ENCODE measurements at places on chromosomes 3 and 15. TPM values are rescaled to one million over a fixed set of nuclear protein-coding genes. Genes with fewer than 3 reads are reported as not detected.

- H3K27me3 ChIP-seq, result no peaks in the 10 kb centered on the region
- no peak overlapping the region for H3K27ac ChIP-seq
- no peak for DNase-seq
- no peak overlapping the region for H3K4me3 ChIP-seq
Measured at GRCh38 chr3:31979001-31979697, 1.9 kb downstream of the OSBPL10 start.

CTDSPL2 gene
- total RNA-seq, result 17.6 TPM

- no peaks in the 10 kb centered on the region for H3K4me1 ChIP-seq
- DNase-seq, result no peak
- peaks cover 15% of the 10 kb centered on the region for H3K36me3 ChIP-seq
- no peak overlapping the region for H3K27ac ChIP-seq
- no peaks in the 10 kb centered on the region for H3K27me3 ChIP-seq
Measured at GRCh38 chr3:42189736-42190135, 76.2 kb downstream of the CCK start.

DNA sequence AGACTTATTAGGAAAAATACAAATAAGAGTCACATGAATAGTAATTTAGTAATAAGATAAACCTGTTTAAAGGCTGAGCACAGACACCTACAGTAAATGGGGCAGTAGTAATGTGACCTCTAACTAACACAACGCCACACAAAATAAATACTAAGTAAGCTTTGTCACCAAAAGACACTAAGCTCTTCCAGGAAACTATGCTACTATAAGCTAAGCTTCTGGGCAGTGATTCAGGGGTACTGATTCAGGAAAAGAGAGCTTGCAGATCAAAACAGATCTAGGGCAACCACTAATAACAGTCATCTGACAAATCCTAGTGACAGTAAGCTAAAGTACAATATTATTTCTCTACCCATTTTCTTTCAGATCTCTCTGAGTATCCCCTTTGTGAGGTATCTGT lies 68.8 kb downstream of the PLOD2 start:
- DNase-seq, result no peak
- H3K36me3 ChIP-seq, result no peaks in the 10 kb centered on the region
- H3K27me3 ChIP-seq, result no peaks in the 10 kb centered on the region

DNA sequence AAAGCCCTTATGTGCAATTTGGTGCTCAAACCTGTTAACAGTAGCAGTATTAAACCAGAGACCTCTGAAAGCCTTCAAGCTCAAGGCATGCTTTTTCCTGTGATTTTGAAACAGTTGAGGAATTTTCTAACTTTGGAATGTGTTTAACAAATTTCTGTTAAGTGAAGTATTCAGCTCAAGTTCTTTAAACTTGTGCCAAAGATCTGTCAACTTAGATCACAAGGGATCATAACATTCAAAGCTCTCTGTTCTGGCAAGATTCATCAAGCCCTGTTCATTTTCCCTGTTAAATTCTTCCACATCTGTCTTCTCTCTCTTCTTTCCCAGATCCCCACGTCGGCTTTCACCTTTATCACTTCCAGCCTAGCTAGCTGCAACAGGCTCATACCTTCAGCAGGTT lies 28.8 kb upstream of the RYK start:
- H3K4me3 ChIP-seq, result no peak overlapping the region
- DNase-seq, result no peak
- H3K36me3 ChIP-seq, result no peaks in the 10 kb centered on the region

ANKRD63 gene
- not detected for total RNA-seq

- no peak overlapping the region for H3K27ac ChIP-seq
- no peak for DNase-seq
- no peaks in the 10 kb centered on the region for H3K27me3 ChIP-seq
- no peak overlapping the region for H3K4me3 ChIP-seq
Measured at GRCh38 chr15:25739687-25740121, 123.4 kb downstream of the ATP10A start.

DNA sequence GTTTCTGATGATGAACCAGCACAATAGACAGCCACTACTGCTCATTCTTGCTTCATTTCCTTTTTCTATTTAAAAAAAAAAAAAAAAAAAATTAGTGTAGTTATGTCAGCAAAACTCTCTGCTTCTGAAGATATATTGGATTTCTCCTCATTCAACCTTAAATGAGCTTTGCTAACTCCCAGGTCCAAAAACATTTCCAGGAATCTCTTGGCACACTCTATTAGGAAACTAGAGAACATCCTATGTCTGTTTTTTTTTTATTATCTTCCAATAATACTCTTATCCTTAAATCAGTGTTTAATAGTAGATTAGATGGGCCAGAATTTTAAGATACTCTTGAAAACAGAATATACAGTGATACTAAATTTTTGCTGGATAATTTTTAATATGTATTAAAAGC lies 398.0 kb downstream of the NAALADL2 start:
- no peaks in the 10 kb centered on the region for H3K4me1 ChIP-seq
- H3K4me3 ChIP-seq, result no peak overlapping the region
- H3K27me3 ChIP-seq, result no peaks in the 10 kb centered on the region
- no peak for DNase-seq
- H3K36me3 ChIP-seq, result no peaks in the 10 kb centered on the region

DNA sequence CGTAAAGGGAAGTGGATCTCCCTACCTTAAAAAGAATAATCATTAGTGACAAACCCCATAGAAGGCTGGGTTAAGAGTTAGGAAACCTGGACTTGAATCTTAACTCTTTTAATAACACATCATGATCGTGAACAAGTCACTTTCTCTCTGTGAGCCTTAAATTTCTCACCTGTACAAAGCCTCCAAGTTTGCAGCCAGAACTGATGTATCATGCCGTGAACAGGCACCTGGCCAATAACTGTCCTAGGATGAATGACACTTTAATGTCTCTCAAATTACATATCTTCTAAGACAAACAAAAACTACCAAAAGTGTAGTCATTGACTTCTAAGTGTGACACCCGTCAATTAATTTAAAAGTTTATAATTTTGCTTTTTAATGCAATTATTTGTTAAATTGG lies 3.9 kb downstream of the UPK1B start:
- no peaks in the 10 kb centered on the region for H3K27me3 ChIP-seq
- H3K27ac ChIP-seq, result no peak overlapping the region
- H3K4me1 ChIP-seq, result no peaks in the 10 kb centered on the region

ZNF385D gene
- total RNA-seq, result 0.94 TPM

NPAP1 gene
- total RNA-seq, result 0.37 TPM

DNA sequence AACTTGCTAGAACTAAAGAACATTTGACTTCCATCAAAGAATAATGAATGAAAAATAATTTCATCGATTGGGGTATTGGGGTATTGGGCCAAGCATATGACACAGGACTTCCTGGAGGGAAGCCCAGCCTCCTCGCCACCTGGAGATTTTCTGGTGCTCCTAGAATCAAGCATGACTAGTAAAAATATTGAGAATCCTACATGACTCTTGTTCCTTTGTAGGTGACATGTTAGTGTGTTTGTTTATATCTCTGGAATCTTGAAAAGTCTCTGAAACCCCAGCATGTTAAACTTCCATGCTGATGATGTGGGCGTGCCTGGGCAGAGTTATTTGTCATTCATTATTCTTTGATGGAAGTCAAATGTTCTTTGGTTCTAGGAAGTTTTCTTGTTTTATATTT lies 90.1 kb upstream of the EPHB3 start:
- no peak for DNase-seq
- no peak overlapping the region for H3K27ac ChIP-seq
- no peaks in the 10 kb centered on the region for H3K4me1 ChIP-seq
- no peaks in the 10 kb centered on the region for H3K27me3 ChIP-seq
- H3K4me3 ChIP-seq, result no peak overlapping the region

PFN2 gene
- 33.1 TPM for total RNA-seq

Data from pancreas (tissue), 10 donors.